Activated CD8-positive, alpha-beta memory T cell treated with anti-CD3 and anti-CD28 coated beads, Interleukin-2, amount 10 ng/mL, durations not matched to agents 7 days and 5 days (primary cell): ENCODE measurements at places on chromosomes 12 and 14. TPM values are rescaled to one million over a fixed set of nuclear protein-coding genes. Genes with fewer than 3 reads are reported as not detected.

- no peak for DNase-seq
Observed at GRCh38 chr12:7161811-7162210, 27.7 kb upstream of the PEX5 start.

GRCh38 chr12:12925388-12925787 is 26.6 kb downstream of the GPRC5D start:
- DNase-seq, result no peak

- no peak for DNase-seq
Observed at GRCh38 chr14:51219473-51220448, 20.3 kb upstream of the TMX1 start.

Gene DDX11
- 240 TPM for total RNA-seq
